ENCODE measurements at places on chromosomes 3 and 15.

DNA sequence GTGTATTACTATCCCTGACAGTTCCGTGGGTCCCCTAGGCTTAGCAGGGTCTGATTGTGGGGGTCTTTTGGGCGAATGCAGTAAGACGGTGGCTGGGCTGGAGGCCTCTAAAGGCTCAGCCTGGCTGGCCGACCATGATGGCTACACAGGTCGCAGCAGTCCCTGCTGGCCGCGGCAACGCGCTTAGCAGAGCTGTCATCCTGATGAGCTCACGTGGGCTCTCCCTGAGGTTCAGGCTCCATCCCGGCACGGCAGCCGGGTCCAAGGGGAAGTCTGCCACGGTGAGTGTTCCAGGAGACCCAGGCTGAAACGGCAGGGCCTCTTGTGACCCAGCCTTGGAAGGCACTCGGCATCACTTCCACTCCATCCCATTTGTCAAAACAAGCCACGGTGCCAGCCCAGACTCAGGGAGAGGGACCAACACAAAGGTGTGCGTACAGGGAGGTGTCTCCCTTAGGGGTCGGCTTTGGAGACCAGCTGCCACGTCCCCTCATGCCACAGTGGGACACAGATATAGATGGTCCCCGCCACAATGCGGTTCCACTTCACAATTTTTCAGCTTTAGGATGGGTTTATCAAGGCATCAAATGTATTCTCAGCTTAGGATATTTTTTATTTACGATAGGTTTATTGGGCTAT is 101.8 kb downstream of the XXYLT1 start:
- no peak for DNase-seq

DNA sequence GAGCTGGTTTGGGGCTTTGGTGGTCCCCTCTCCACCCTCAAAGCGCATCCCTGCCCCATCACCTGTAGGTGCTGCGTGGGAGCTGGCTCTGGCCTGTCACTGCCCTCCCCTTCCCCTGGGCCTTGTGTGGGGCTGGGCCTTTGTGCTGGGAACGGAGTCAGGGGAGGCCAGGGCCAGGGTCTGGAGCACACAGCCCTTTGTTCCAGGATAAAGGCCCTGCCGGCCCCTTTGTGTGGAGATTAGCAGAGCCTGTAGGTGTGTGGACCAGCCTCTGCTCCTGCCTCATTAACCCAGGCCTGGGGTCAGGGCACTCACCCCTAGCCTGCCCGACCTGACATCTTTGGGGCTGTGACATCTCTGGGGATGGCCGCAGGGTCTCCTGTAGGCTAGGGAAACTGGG is 8.9 kb downstream of the EPHB3 start:
- DNase-seq: no peak

- no peak for DNase-seq
Observed at GRCh38 chr3:185559706-185560090, 7.3 kb upstream of the LIPH start.

DNA sequence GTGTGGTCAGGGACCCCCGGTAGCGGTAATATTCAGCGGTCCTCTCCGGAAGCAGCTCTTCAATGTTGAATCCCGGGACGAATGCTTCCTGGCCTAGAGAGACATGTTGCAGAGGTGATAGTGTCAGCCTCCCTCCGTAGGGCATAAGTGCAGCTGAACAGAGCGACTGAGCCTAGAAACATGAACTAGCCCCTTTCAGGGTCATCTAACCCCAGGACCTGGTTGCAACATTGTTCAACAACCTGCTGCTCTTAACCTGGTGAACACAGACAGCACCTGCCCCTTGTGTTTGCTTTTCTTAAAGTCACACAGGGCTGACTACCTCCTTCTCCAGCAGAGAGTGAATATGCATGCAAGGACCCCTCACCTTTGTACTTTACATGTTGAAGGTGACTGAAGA is 41.3 kb downstream of the CA12 start:
- no peak for DNase-seq

- DNase-seq: no peak
Observed at GRCh38 chr15:49339656-49340055, 83.4 kb upstream of the FGF7 start.

DNA sequence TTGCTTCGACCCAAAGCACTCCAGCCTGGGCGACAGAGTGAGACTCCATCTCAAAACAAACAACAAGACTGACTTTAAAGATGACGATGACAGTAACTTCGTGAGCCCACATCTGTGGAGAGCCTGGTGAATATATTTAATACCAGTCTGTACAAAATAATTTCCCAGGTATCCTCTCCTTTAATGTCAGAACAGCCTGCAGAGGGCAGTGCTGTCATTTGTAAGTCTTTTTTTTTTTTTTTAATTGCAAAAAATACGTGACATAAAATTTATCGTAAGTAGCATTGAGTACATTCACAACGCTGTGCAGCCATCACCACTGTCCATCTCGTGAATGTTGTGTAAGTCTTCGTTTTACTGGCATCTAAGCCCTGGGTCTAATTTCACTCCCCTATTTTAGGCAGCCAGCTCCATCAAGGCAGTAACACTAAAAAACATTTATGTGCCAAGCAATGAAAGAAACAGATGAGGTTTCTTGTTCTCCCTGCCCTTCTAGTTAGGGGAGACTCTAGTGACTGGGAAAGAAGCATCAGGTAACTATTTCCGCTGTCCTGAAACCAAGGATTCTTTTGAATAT is 1.4 kb downstream of the HTD2 start:
- DNase-seq: no peak

DNA sequence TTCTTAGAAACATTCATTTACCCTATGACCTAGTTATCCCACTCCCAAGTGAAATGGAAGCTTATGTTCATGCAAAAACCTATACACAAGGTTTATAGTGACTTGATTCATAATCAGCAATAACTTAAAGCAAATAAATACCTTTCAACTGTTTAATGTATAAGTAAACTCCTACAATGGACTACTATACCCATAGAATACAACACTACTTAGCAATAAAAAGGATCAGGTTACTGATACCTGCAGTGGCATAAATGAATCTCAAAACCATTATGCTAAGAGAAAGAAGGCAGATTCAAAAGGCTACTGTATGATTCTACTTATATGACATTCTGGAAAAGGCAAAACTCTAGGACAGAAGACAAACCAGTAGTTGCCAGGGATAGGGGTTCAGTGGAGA is 8.3 kb upstream of the POLR2M start:
- DNase-seq: no peak

GRCh38 chr15:66923438-66923881 is 141.9 kb upstream of the SMAD3 start:
- no peak for DNase-seq

GRCh38 chr3:149382101-149382467 is 4.6 kb upstream of the TM4SF1 start:
- no peak for DNase-seq

DNA sequence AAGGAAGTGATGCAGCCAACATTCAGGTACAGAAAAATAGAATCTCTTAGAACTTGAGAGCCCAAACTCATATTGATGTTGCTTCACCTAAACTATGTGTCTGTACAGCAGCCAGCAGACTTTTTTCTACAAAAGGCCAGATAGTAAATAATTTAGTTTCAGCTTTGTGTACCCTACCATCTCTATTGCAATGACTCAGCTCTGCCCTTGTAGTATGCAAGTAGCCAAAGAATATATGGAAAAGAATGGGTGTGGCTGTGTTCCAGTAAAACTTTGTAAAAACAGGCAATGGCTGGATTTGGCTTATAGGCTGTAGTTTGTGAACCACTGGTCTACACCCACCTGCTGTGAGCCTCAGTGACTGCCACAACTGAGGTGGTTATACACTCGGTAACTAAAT is 392.5 kb upstream of the RARB start:
- no peak for DNase-seq

DNA sequence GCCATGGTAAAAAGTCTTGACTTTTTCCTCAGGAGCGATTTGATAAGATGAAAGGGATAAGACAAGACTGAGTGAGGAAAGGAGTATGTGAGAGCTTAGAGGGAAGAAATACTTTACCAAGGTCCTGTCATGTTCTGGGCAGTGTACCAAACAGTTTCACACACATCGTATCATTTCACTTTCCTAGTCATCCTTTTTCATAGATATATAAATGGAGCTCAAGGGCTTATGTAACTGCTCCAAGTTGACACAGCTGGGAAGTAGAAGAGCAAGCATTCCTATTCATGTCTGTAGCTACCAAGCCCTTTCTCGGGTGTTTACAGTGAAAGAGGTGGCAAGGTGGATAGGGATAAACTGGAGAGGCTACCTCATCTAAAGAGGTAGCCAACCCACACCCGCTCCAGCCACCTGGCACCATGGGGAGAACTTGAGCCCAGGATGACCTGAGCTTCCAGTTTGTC is 57.4 kb downstream of the MRPS25 start:
- no peak for DNase-seq

DNA sequence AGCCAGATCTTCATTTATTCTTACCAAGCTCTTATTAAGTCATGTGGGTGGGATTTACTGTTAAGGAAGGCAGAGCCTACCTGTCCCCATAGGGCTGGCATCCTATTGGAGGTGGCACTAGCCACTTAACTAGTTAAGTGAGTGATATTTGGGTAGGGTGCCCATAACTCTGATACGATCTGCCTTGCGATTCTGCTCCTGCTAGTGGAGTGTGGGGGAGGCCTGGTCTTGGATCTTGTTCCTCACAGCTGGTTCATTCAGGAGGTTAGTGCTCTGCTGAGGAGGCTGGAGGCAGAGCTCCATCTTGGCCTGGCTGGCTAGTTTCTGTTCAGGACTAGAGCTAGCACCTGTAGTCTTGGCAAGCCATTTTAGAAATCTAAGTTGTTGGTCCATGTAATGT is 9.3 kb downstream of the BAHD1 start:
- DNase-seq: no peak

GRCh38 chr3:105323274-105323599 is 43.5 kb upstream of the ALCAM start:
- no peak for DNase-seq

DNA sequence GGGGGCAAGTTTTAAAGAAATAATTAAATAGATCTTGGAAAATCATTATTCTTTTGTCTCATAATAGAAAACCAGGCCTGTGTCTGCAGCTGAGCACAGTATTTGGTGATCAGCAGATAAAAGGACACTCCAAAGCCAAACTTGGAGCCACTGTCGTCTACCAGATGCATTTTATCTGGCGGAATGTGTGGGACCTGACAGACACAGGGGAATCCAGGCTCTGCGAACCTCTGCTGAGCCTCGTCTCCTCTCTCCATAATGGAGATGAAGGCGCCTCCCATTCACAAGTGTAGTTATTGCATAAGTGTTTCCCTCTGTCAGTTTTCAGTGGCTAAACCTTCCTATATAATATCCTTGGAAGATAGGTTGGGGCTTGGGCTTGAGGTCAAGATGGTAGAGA is 42.1 kb downstream of the EEFSEC start:
- no peak for DNase-seq

DNA sequence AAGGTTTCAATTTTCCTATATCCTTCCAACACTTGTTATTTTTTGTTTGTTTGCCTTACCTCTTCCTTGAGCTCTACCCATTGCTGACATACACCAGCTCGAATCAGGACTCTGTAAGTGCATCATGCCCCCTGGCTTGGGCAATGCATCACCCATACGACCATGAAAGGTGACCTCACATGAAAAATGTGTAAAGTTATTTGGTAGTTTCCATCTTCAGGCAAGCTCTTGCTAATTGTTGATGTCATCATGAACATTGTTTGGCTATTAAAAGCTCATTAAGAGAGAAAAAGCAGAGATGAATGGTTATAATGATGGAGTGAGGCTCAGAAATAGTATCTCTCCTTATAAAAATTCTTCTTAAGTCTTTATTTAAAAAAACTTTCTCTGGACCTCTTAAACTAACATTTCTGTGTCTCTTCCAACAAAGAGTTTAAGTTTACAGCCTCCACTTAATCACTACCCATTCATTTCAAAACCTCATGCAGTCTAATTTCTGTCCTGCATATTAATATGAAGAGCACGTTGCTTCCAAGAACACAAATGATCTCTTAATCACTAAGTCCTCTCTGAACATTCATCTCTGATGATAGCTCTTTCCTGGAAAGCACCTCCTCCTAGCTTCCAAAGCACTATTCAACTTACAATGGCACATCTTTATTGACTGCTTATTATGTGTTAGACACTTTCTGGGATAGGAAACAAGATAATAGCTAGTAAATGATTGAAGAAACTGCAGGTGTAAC is 236.3 kb downstream of the NFKBIZ start:
- DNase-seq: no peak

- no peak for DNase-seq
Observed at GRCh38 chr3:121747976-121748375, 1.6 kb downstream of the GOLGB1 start.

GRCh38 chr15:51382787-51383186 is 41.3 kb downstream of the GLDN start:
- DNase-seq: peak; percentile 33

DNA sequence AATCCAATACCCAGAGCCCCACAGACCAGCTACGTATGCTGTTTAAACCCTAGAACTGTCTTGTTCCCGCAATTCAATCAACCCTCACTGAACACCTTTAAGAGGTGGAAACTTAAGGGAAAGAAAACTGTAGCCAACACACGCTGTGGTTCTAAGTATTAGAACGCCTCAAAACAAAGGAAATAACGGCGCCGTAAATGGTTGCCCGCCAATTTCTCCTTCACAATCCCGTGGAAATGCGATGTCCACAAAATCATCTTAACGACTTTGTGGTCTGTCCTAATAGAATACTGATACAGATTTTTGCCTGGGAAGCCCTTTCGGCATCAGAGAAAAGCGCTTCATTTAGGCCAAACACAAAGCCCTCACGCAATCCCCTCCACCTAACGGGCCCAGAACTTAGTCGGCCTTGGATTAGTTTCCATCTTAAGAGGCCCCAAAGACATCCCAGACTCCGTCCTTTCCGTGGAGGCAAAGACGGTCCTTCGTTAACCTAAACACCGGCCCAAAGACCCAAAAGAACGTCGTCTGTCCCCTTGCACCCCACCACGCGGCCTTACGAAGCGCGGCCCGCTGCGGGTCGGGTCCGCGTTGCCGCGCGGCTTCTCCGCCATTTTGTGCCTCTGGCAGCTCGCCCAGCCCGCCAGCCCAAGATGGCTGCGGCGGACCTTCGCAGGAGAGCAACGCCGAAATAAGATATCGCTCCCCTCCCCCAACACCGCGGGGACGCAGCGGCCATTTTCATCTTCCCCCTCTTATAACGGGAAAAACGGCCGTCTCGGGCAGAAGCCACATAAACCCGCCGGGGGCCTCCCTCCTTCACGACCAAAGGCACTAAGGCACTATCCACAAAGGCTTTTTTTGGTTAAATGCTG is 763 bp downstream of the TRA2B start:
- DNase-seq: peak; percentile 92

DNA sequence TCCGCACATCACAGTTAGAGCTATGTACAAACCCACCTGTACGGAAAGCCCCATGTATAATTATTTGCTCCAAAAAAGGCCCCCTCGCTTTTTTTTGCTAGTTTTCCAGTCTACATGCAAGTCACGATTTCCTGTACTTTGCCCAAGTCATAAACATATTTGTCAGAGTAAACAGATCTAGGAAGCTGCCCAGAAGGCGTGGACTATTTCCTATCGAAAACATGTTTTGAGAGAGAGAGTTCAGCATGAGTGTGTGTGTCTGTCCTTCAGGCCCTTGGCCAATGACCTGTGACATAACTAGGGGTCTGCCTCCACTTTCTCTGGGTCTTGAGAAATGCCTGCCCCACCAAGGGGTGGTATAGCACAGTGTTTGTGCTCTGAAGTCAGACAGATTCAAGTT is 72.7 kb upstream of the HACD2 start:
- DNase-seq: no peak

All from renal pelvis (tissue), 12 donors.